ENCODE measurements at places on chromosomes 16 and 17. TPM values are rescaled to one million over a fixed set of nuclear protein-coding genes. Genes with fewer than 3 reads are reported as not detected.

DNA sequence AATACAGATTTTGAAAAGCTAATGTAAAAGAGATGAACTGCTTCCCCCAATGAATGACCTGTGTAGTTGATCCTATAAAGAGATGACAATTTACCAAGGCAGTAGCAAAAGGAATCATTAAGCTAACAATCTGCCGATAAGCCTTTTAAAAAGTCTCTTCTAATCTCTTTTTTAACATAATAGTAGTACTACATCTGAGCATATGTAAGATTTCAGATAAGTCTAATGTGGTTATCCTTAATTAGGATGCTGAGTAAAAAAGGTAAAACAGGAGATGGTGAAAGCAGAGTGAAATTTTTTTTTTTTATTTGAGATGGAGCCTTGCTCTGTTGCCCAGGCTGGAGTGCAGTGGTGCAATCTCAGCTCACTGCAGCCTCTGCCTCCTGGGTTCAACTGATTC lies 26.2 kb upstream of the RASL10B start:
- DNase-seq: no peak

DNA sequence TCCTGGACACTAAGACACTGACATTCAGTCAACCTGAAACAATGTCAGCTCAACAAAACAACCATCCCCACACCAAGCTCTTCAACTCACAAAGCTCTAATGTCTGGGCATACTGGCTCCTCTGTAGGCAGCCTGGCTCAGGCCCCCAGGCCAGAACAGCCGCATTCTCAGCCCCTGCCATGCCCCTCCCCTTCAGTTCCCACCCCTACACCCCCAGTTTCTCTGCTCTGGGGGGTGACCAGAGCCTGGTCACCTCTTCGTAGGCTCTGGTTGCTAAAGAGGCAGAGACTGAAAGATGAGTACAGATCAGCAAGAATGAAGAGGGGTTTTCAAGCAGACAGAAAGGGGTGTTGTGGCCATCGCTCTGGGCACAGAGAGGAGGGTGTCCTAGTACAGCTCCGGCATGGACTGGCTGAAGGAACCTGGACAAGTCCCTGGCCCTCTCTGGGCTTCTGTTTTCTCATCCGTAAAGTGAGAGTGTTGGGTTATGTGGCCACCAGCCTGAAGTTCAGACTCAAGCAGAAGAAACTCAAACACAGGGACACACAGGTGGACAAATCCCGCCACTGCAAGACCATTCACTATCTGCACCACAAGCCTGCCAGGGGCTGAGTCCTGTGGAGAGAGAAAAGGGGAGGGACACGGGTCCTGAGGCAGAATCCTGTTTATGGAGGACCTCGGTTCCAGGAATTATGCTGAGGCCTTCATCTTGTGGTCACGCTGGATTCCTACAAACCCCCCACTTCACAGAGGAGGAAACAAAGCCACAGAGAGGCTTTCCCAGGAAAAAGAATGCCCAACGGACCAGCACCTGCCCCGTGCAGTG lies 987 bp upstream of the SLC4A1 start:
- no peak for DNase-seq

The CTRB2 gene
- not detected for polyA plus RNA-seq

The IL17C gene
- not detected for polyA plus RNA-seq
